ENCODE measurements at places on chromosomes 12 and 14.

- no peak for DNase-seq
These were observed 7.6 kb downstream of the WSCD2 start for GRCh38 chr12:108136697-108137096.

DNA sequence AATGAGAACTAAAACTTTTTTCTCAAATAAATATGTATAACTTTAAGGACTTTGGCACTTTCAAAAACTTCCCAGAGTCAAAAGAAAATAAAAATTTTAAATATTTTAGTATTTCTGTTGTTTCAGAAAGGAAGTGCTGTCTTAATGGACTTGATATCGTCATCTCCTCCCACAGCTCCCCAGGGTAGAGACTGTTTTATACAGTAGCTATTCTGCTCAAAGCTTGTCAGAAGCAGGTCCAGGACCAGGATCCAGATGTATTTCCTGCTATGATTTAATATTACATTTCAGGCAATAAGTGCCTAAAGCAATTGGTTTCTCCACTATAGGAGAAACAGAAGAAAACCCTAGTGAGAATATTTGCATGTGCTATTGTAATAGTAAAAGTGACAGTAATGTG is 218.5 kb upstream of the G2E3 start:
- DNase-seq = no peak

DNA sequence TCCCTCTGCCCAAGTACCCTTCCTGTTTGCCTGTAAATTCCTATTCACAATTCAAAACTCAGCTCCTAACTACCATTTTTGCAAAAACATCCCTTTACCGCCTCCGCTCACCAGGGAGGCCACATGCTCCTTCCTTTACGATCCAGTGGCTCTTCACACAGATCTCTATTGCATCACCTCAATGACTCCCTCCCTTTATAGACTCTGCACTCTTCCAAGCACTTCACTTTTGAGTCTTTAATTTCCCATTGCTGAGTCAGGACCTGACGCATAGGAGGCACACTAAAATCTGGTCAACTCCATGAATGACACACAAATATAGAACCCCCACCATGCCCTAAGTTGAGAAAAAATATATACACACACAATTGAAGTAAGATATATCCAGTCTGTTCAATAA is 45.9 kb downstream of the PPP1R13B start:
- DNase-seq = no peak

- DNase-seq = peak; percentile 41
These were observed 459.6 kb upstream of the RGS6 start for GRCh38 chr14:71472356-71473340.

DNA sequence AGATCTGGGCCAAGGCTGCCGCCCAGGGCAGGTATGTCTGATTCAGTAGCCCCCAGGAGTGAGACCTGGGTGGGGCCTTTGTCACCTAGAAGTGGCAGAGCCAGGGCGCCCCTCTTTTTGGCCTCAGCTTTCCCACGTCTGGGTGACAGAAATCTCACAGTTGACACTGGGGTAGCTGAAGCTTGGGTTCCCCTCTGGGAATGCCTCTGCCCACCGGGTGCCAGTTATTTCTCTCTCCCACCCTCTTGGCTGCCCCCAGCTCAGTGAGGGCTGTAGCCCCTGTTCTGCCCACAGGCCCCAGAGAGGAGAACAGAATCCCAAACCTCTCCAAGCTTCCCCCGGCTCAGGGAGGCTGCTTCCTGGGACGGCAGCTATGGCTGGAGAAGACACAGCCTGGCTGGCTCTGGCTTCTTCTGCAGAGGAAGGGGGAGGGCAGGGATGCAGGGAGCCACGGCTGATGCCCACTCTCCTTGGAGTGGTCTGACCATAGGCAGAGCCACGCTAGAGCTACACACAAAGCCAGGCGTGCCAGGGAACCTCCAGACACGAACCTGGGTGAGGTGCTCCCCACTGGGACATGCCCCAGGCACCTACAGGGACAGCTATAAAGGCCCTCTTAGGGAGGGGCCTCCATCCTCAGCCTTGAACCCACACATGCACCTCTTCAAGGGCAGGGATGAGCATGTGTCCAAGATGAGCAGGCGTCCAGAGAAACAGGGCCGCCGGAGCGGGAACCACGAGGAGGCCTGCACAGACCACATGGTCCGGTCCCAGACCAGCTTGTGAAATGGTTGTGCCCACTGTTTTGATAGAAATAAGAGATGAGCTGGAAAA is 51.7 kb downstream of the BEGAIN start:
- DNase-seq = peak; percentile 0

DNA sequence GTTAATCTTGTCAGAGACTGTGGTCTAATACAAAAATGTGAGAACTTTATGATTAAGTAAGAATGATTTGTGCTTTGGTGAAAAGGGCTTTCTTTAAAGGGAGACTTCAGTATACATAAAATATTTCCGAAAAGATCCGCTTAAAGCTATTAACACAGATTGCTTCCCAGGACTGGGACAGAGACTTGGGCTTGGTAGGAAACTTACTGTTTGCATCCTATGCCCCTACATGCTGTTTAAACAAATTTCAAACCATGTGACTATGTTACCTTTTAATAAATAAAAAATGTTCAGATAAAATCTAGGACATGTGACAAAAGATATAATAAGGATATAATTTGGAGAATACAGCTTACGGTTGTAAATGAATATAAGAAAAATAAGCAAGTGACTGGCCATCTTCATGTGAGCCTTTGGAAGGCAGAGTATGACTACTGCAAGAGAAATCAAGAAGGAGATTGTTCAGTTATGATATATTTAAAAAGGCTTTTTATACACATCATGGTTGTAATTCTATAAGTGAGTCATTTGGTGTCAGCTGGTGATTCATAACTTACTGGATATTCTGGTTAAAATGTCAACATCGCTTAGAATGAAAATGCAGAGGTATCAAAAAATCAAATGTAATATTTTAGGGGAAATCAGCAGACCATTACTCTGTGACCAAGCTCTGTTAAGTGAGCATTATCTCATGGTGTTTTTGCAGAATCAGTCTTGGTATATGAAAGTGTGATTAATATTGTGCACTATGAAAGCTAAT is 234.7 kb upstream of the E2F7 start:
- DNase-seq = no peak

GRCh38 chr14:68172627-68173026 is 353.0 kb downstream of the RAD51B start:
- DNase-seq = no peak

GRCh38 chr14:48398675-48399282 is 723.4 kb upstream of the MDGA2 start:
- DNase-seq = no peak

GRCh38 chr12:104358353-104359003 is 54.9 kb downstream of the EID3 start:
- peak; percentile 36 for DNase-seq

GRCh38 chr12:46509135-46509534 is 136.6 kb upstream of the SLC38A2 start:
- no peak for DNase-seq

DNA sequence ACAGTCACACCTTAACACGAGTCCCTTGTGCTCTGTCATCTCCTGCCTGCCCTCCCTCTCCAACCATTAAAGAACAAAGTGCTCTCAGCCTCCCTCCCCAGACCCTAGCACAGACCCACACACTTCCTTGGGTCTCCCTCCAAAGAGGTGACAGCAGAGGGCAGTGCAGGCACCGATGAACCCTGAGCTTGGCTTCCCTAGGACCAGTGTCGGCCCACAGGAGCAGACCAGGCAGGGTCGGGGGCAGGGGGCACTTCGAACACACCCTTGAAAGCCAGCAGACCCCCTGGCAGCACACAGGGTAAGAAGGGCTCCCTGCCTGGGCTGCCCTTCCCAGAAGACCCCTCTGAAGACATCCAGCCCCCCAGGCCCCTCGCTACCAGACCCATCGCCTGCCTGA is 7.0 kb downstream of the CDK2AP1 start:
- no peak for DNase-seq

DNA sequence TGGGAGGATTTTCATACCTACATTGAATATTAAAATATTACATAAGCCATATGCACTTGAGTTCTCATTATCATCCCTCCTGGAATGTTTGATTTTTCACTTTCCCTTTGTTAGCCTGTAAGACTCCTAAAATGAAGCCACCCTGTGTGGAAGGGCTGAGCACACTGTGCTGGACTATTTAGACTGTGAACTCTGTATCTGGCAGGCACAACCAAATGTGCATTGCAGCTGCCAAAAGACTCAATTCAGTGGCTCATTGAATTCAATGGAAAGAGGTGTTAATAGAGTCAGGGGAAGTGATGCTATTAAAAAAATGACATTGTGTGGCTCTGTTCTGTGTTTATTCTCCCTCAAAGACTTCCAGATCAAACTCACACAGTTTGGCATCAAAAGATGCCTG is 111.1 kb downstream of the SMOC1 start:
- no peak for DNase-seq

- no peak for DNase-seq
These were observed 94.0 kb upstream of the RMST start for GRCh38 chr12:97368462-97369163.

GRCh38 chr14:105491366-105491973 is 424 bp downstream of the TEDC1 start:
- DNase-seq = peak; percentile 87

DNA sequence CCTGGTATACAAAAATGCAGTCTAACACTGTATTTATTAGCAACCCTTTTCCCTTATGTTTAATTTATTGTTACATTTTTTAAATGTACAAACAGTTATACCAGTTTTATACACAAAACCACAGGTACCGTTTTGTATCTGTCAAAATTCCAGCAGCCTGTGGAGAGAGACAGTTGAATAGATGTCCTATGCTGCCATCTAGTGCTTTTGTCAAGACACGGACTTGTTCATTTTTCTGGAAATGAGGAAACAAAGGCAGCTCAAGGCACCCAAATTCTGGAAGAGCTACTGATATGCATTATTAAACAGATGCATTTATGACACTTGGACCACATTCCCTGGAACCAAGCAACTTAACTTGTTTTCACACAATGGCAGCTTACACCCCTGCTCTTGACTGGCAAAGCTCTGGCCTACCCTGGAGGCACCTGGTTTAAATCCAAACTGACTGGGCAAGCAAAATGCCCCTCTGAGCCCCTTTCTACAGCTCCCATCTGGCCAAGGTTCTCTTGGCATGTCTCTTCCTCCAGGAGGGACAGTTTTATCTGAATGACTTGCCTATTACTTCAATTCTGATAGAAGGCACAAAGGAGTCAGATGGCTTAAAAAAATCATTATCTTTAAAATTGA is 286.9 kb upstream of the PRKD1 start:
- DNase-seq = no peak

- DNase-seq = no peak
These were observed 127.2 kb downstream of the CCDC60 start for GRCh38 chr12:119461636-119462214.

DNA sequence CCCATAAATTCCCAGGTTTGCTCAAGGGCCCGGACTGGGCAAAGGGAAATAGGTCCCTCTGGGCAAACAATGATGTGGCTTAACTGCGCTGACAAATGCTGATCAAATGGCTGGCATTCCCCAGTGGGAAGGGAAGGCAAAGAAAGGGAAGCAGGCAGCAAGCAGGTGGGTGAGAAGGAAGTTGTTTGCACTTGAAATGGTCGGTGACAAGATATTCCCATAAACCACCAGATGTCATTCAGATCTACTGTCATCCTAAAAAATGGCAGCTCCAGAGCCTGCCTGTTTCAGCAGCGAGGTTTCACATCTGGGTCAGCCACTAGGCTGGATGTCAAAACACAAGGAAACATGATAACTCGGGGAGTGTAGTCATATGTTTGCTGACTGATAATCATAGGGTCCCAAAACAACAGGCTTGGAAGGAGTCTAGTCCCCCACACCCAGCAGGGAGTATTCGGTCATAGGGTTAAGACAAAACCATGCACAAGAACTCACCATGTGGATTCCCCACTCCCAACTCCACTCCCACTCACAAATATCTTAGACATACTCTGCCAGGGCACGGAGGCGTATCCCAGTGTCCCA is 37.9 kb upstream of the MDM1 start:
- no peak for DNase-seq

DNA sequence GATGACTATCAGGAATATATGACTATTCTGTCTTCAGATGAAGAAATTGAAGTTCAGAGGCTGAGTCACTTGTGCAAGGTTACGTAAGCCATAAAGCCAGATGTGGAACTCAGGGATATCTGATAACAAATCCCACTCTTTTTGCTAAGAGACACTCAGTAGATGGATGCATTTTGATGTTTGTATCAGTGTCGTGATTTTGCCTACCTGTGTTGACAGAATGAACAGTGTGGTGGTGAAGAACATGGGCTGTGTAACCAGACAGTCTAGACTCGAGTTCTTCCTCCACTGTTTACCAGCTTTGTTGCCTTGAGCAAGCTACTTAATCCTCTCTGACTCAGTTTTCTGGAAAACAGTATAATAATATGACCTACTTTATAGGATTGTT is 93.9 kb downstream of the DAAM1 start:
- DNase-seq = no peak

- no peak for DNase-seq
These were observed 222.6 kb downstream of the NUAK1 start for GRCh38 chr12:105915997-105916759.

GRCh38 chr14:63891148-63891975 is 38.6 kb downstream of the SYNE2 start:
- no peak for DNase-seq

GRCh38 chr12:14841761-14842160 is 1.6 kb downstream of the ART4 start:
- DNase-seq = no peak

DNA sequence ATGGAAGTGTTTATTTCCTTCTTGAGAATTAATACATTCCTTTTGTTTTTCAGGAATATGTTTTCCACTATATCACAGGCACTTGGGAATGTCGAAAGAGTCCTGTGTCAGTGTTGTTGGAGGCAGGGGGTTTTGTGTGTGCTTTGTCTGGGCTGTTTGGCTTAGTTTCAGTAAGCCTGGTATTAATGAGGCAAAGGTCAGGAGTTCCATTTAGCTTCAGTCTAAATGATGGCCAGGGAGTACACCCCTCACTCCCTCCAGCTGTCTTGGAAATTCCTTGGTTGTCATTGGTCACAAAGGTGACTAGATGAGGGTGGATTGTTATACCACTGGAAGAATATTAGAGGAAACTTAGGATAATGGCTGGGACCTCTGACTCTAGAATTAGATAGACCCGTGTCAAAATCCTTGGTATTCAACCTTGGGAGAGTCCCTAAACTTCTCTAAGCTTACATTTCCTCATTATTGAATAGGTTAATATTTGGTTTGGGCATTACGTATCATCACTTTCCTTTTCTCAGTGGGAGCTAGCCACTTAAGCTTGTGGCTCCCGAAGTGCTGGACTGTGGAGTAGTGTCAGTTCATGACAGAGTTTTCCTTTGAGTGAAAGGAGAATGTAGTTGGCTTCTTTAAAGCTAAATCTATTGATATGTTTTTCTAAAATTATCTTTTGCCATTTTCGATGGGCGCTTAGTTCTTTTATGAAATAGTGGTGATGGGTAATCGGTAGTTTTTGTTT is 5.2 kb downstream of the FRS2 start:
- DNase-seq = no peak

GRCh38 chr14:90514015-90514398 is 117.2 kb downstream of the CALM1 start:
- no peak for DNase-seq

GRCh38 chr12:30019366-30020140 is 235.8 kb upstream of the TMTC1 start:
- no peak for DNase-seq
